Suppressor macrophage (primary cell): ENCODE measurements at places on chromosomes 16 and 17.

DNA sequence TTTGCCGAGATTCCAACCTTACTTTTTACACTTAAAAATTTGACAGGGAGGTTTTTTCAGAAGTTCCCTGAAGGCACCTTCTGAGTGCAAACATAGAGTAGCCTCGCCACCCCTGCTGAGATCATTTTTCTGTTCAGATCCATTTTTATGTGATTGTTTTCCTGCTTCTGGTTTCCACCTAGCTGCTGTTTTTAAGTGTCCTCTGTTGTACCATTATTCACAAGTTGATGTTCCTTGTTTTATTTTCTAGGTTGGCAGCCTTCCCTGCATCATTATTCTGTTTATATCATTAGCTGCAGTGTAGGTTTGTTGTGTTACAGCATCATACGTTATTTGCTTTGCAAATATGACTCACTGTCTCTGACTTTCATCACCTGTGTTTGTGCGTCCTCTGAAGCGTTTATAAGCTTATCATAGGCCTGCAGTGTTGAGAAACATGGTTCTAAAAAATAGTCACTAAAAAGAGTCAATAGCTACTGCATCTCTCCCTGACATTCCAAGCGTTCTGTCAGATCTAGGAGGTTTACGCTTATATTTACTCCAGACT is 116.9 kb upstream of the CLEC3A start:
- no peak for DNase-seq

DNA sequence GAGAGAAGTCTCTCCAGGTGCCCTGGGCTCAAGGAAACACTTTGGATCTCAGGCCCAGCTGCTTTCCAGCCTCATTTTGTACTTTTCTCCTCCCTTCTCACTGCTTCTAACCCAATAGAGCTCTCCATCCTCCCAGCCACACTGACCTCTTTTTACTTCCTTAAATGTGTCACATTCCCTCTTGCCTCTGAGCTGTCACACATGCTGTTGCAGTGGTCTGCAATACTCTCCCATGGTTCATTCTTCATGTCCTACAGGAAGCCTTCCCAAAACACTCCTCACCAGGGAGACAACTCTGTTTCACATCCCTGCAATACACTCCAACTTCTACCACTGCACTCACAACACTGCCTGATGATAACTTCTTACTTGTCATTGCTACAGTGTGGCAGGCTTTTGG is 242.1 kb upstream of the DYNLRB2 start:
- DNase-seq, result no peak

- DNase-seq, result no peak
These were observed 2084.1 kb downstream of the TP53TG3F start for GRCh38 chr16:35543486-35543885.

GRCh38 chr16:86777381-86777946 is 199.1 kb downstream of the FOXL1 start:
- DNase-seq, result no peak

- no peak for DNase-seq
These were observed 460.4 kb downstream of the SLC39A11 start for GRCh38 chr17:72631949-72632684.

- no peak for DNase-seq
These were observed 2.0 kb upstream of the KIFC3 start for GRCh38 chr16:57804111-57804837.

- DNase-seq, result peak; percentile 58
These were observed 48.4 kb upstream of the KDM8 start for GRCh38 chr16:27154705-27155521.

- DNase-seq, result no peak
These were observed 17.8 kb downstream of the RAP1GAP2 start for GRCh38 chr17:2814049-2814448.

DNA sequence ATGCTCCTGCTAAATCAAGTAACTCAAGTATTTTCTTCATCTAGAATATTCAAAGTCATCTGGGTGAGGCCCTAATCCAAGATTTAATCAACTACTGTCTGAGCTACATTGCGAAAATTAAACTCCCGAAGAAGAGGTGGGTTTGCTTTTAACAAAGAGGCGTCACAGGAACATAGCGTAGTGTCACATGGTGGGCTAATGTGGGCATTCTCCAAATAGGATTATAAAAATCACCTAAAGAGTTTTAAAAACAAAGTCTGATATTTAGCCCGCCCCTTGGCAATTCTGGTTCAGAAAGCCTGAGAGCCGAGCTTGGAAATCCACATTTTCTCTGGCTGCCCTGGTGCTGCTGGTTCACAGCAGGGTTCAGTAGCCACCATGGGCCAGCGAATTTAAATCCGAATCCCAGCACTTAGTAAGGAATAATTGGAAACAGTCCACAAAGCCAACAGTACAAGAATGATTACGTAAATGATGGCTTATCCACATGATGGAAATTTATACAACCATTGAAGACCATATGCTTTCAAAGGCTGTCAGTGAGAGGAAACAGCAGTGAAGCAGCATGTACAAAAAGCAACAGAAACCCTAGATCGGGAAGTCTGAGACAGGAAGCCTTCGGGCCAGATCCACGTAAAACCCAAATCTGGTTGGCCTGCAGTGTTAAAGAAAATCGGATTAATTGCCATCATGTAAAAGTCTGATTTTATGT is 8.8 kb downstream of the PMM2 start:
- DNase-seq, result no peak

- no peak for DNase-seq
These were observed 8.8 kb downstream of the JUP start for GRCh38 chr17:41777574-41778188.

- no peak for DNase-seq
These were observed 696.8 kb upstream of the SOX9 start for GRCh38 chr17:71423871-71424546.

- DNase-seq, result no peak
These were observed 177.1 kb downstream of the HS3ST4 start for GRCh38 chr16:25868706-25869370.

DNA sequence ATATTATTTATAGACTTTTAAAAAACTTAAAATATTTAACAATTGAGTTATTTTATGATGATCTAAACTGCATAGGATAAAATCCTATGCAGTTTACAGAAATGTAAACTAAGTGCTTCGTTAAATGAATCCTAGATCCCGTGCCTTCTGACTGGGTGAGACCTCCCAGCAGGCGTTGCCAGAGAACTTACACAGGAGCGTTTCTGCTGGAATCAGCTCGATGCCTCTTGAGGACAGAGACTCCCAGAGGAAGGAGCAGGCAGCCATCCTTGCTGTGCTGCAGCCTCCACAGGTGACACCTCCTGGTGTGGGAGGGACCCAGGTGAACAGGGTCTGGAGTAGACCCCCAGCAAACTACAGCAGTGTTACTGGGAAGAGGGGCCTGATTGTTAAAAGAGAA is 160.4 kb downstream of the WWOX start:
- no peak for DNase-seq

DNA sequence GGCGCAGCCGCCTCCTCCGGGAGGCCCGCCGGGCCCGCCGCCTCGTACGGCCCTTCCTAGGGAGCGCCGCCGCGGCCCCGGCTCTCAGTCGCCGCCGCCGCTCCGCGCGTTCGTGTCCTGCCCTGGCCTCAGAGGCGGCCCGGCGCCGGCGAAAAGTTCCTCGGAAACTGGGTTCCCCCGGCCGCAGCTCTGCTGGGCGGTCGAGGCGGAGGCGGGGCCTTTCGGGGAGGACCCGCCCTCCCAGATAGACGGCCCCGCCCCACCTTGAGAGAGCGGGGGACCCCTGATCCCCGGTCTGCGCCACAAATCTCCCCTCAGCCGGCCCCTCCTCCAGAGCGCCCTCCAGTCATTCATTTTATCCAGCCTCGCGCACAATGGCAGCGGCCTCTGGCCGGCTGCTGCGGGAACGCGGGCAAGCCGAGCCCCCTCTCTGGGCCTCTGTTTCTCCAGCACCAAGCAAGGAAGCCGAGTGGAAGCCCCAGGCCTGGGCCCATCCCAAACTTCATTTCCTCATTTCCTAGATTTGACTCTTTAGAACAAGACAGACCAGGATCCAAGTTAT is at the start of gene SREBF1:
SREBF1 (minus strand) TSS at position 169 of the 562 bp plus-strand sequence. CDS start 169 bp downstream, outside the sequence.
- peak; percentile 66 for DNase-seq

- DNase-seq, result peak; percentile 80
These were observed 27.6 kb downstream of the MAP3K3 start for GRCh38 chr17:63649813-63650212.

DNA sequence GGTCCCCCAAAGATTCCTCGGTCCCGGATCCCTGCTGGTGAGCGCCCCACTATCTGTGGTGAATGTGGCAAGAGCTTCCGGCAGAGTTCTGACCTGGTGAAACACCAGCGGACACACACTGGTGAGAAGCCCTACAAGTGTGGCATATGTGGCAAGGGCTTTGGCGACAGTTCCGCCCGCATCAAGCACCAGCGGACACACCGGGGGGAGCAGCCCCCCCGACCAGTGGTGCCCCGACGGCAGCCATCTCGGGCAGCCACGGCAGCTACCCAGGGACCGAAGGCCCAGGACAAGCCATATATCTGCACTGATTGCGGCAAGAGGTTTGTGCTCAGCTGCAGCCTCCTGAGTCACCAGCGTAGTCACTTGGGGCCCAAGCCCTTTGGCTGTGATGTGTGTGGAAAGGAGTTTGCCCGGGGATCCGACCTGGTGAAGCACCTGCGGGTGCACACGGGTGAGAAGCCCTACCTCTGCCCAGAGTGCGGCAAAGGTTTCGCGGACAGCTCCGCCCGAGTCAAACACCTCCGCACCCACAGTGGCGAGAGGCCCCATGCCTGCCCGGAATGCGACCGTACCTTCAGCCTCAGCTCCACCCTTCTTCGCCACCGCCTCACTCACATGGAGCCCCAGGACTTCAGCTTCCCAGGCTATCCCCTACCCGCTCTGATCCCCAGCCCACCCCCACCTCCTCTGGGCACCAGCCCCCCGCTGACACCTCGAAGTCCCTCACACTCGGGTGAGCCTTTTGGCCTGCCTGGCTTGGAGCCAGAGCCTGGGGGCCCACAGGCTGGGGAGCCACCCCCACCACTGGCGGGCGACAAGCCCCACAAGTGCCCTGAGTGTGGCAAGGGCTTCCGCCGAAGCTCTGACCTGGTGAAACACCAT is 2.8 kb downstream of the ZNF48 start:
- no peak for DNase-seq

GRCh38 chr17:15977894-15978293 is 21.6 kb downstream of the ZSWIM7 start:
- no peak for DNase-seq

GRCh38 chr16:89606006-89606405 is 7.4 kb upstream of the DPEP1 start:
- DNase-seq, result no peak

- DNase-seq, result no peak
These were observed 57.5 kb downstream of the CDH13 start for GRCh38 chr16:82684256-82684655.

- peak; percentile 53 for DNase-seq
These were observed 182.9 kb downstream of the MAF start for GRCh38 chr16:79417601-79418008.

DNA sequence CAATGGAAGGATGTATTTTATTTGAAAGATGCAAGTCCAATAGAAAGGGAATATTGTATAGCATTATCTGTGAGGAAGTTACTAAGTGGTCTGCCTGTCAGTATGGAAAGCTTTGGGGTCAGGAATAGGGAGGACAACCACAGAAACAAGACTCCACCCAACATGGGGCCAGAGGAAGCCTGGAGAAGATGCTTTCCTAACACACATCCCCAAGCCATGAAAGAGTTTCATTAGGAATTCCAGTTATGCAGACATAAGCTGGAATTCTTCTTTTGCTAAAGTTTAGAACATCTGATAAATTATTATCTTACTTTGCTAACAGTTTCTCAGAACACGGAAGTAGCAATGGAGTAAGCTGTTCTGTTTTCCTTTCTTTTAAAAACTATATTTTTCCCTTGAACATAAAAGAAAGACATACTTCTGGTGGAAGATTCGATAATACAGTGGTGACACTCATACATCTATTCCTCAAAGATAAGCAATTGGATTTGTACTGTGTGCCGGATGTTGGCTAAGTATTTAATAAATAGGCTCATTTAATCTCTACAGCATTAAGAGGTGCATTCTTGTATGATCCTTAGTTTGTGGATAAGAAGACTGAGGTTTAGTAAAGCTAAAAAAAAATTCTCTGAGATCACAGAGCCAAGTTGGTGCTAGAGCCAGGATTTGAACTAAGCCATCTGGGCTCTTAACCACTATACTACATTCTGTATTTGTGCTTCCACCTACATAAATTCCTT is 51.0 kb upstream of the GAS7 start:
- no peak for DNase-seq

DNA sequence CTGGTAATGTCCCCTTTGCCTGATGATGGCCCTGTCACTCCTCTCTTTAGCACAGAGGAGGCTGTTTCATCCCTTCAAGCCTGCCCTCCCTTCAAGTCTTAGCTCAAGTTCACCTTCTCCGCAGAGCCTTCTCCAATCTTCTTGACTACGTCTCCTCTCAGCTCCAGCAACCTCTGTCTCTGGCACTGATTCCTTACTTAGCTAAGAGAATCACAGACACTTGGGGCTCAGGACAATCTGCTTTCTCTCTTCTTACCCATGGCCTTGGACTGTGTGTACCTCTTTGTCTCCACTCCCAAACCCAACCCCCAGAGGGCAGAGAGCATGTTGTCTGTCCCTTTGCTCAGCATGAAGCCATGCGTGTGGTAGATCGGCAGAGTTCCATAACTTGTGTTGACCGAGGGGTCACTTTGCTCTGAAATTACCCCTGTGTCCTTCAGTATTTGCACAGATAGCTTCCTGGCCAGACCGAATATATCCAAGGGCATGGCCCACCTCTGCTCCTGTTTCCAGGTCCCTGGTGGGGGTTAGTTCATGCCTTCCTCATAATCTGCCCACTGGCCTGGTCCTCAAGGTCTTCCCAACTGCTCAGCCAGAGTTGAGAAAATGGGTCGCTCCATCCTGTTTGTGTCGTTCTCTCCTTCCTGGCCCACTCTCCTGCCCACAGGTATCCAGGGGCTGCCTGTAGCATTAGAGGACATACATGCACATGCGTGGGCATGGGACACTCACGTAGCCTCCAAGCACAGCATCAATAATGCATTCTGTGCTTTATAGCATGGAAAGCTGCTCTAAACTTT is 41.6 kb downstream of the MAPT start:
- no peak for DNase-seq

DNA sequence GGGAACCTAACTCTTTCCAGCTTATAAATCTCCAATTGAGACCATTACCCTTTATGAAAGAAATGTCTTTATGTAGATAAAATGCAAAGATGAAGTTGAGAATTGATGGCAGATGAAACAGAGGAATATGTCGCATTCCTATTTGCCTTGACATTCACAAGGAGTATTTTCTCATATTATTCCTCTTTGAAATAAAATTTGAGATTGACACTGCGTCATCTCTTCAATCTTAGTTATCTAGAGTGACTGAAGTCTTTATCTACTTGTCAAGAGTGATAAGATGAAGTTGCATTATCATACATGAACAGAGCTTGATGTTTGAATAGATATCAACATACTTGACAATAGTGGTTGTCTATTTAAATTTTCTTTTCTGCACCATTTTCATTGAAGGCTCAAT is 574.4 kb upstream of the SOX9 start:
- DNase-seq, result no peak
